ENCODE measurements at places on chromosomes 16 and 17.

GRCh38 chr17:81240761-81241160 is 1.6 kb downstream of the NDUFAF8 start:
- no peak for DNase-seq

DNA sequence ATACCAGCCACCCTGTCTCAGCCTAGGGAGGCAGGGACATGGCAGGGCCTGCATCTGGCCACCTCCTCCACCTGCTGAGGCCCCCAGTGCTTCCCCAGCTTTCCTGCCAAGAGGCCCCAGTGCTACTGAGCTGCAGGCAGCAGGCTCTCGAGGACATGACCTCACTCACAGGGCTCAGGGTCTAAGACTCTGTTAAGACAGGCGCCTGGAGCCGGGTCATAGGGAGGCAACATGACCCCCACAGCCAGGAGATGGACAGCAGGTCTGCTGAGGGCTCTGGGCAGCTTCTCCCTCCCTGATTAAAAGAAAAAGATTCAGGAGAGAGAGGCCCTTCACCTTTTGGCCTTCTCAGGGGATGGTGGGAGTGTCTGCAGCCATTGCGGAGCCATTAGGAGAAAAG is 23.2 kb upstream of the FASN start:
- no peak for DNase-seq

GRCh38 chr17:40445751-40446468 is 2.7 kb downstream of the IGFBP4 start:
- no peak for DNase-seq

GRCh38 chr17:5677620-5678019 is 93.3 kb upstream of the NLRP1 start:
- DNase-seq = no peak

DNA sequence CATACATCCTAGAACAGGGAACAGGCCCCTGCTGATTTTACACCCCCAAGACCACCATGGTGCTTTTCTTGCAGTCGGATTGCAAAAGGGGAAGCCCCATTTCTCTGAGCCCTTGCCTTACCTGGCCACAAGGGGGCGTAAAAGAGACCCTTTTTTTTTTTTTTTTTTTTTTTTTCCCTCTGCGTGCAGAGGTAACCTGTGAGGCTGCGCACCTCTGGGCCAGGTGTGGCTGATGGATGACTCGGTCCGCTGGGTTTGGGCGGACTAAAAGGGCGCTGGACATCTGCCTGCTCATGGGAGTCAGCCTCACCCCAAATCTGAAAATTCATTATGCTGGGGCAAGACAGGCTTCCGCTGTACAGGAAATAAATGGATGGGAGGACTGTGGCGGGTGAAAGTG is 281.0 kb downstream of the CBLN1 start:
- no peak for DNase-seq

GRCh38 chr17:74801896-74802295 is 25.8 kb upstream of the NAT9 start:
- DNase-seq = no peak

DNA sequence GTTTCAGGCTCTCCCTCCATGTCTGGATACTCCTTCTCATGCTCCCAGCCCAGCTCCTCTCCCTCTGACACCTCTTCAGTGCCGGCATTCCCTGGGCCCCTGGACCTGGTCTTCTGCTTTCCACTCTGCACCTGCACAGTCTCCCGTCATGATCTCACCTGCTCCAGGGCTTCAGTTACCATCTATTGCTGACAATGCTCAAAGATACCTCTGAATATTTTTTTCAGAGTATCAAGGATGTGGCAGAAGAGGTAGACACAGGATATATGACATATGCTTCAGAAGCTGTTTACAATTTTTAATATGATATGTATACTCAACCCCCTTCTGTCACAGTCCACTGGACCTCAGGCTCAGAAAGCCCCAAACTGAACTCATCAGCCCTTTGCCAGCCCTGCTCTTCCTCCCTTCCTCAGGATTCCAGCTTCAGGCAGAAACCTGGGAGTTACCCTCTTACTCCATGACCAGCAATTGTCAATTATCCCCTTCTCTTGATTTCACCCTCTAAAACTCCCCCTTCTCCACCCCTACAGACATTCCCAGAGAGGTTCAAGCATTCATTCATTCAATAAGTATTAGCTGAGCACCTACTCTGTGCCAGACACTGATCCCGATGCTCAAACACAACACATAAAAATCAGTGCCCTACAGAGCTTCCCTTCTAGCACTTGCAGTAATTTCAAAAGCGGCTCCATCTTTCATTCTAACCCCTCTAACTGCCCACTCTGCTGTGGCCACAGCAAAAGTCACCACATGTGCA is 7.8 kb upstream of the MLLT6 start:
- DNase-seq = no peak

DNA sequence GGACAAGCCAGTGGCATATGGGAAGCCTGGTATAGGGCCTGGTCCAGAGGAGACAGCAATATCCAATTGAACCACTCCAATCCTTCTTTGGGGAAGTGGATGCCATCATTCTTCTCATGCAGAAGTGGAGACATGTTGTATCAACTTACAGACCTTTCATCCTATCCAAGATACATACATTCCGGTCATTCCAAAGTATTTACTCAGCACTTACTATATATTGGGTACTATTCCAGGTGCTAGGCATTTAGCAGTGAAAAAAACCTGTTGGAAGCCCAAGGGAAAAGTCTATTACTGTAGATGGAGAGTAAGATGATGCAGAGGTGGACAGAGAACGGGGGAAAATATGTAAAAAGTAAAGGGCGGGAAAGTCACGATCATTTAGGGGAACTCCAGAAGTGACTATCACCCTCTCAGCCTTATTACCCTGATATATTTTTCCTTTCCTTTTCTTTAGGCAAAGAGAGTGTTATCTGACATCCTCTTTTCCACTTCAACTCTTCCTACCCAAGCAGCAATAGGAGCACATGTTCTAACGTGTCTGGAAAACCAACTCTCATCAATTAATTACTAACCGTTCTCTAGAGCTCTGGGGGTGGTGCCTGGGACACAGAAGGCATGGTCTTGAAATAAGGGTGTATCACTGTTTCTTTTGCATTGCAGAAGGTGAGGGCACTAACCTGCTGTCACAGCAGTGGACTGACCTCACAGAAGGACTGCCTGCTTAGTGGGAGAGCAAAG is 210.1 kb upstream of the MAF start:
- DNase-seq = no peak

GRCh38 chr16:8251298-8251697 is 339.0 kb downstream of the TMEM114 start:
- DNase-seq = no peak

DNA sequence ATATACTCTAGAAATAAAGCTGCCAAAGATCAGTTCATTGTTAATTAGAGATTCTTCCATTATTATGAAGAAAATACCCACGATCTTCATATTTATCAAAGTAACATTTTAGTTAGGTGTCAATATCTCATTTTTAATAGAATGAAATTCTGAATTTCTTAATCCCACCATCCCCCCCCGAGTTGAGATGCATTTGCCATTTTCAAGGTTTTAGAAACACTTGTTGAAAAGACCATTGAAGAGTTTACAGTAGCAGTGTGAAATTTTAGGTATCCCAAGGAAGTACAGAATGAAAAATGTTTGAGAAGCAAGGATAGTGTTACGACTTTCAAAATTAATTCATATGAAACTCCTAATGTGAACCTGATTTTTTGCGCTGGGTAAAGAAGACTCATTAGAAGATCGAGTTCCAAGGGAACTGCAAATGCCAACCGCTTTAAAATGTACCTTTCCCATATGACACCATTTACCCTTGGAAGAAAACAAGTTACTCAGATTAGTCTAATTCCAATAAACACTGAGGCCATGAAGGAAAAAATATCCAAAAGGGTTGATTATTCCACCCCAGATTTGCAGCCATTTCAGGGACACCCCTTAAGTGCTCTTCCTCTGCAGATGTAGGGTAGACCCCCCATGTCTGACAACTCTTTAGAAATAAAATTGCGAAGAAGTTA is 731 bp downstream of the IKZF3 start:
- DNase-seq = no peak

GRCh38 chr17:48241770-48242497 is 134.4 kb downstream of the SNX11 start:
- DNase-seq = no peak

- DNase-seq = no peak
These were observed 7.7 kb downstream of the CDH1 start for GRCh38 chr16:68744744-68745280.

DNA sequence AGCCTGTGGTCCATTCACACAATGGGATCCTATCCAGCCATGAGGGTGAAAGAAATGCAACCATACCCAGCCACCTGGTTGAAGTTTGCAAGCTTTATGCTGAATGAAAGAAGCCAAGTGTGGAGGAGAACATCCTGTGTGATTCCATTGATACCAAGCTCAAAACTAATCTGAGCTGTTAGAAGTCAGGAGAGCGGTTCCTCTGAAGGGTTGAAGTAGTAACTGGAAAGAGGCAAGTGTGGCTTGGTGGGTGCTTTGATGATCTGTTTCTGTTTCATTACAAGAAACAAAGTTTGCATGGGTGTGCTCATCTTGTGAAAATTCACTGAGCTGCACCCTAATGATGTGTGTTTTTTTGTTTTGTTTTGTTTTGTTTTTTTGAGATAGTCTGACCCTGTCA is 99.4 kb downstream of the SALL1 start:
- no peak for DNase-seq

- no peak for DNase-seq
These were observed 603.7 kb downstream of the MAF start for GRCh38 chr16:78996790-78997189.

GRCh38 chr16:55944377-55944802 is 69.2 kb upstream of the CES5A start:
- no peak for DNase-seq

GRCh38 chr16:46711106-46712058 is 21.9 kb downstream of the ORC6 start:
- no peak for DNase-seq
